ENCODE measurements at places on chromosomes 4 and X.

GRCh38 chrX:88146577-88146976, 600.4 kb upstream of the CPXCR1 start:
- DNase-seq = no peak

GRCh38 chr4:82528868-82529267, 32.9 kb downstream of the TMEM150C start:
- no peak for DNase-seq

DNA sequence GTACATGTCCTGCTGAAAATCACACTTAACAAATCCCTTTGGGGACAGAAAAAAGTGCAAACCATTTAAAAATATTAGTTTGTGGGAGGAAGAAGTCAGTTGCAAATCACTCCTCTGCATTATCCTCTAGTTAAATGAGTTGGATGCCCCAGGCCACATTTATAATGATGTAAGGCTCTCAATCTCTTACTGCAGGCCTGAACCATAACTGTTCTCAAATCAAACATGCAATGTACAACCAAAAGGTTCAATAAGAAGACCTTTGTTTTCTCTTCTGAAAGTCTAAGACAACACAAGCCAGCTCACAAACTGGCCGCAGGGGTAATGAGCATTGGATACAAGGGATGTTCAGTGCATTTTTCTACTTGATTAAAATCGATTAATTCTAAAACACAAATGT, 39.7 kb downstream of the IGFBP7 start:
- no peak for DNase-seq

- no peak for DNase-seq
These were observed 40.7 kb upstream of the KLF3 start for GRCh38 chr4:38623260-38623659.

GRCh38 chr4:142407596-142407995, 438.5 kb downstream of the INPP4B start:
- no peak for DNase-seq

DNA sequence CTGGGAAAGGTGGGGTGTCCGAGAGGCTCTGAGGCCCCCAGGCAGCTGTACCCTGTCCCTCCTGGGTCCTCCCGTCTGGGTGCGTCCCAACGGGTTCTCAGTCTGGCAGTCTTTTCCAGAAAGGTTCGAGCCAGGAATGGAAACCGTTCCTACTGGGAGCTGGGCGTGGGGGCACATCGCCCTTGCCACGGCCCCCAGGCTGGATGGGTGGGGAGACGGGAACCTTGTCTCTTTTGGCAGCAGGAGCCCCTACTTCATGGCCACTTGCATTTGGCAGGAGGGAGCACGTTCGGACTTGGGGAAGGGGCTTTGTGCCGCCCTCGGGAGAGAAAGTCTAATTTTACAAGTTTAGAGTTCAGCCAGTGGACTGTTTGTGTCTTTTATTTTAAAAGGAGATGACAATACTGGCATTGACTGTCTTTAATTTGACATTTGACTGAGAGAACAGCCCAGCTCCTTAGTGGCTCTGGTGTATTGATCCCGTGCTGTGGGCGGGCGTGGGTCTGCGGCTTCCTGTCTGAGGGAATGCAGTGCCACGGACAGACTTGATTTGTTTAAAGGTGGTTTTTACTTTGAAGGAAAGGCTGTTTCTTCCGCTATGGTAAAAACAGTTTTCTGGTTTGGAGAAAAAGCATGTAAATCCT, 95.1 kb downstream of the SORCS2 start:
- no peak for DNase-seq

DNA sequence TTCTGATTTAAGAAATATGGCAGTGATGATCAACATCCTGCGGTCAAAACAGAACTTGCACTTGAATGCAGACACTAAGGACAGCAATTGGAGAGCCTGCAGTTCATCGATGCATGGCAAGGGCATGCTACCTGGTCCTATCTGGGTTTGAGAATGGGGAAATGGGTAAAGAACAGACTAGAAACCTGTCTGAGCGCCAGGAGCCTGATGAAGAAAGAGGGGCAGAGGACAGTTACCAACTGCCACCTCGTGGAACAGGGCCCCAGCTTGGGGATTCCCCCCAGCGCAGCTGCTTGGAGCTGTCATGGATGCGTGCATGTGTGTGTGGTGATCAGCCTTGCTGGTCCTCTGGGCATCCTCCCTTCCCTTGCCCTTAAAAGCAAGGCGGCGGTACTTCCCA, 30.2 kb upstream of the NKRF start:
- DNase-seq = no peak

GRCh38 chr4:174377613-174378012, 93.9 kb downstream of the CEP44 start:
- no peak for DNase-seq

DNA sequence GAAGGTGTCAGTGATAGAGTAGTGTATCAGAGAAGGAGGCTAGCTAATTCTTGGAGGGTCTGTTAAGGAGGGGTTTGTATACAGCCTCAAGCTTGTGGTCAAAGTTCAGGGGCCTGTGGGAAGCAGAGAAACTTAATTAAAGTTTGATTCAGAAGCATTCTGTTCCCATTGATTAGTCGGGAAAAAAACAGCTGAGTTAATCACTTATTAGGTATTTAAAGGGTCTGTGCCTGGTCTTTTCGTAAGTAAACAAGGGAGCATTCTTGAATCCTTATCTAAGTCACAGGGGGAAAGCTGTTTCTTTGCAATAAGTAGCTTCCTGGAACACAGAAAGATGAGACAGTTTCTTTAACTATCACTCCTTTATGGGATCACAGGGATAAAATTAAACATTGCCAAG, 492.1 kb downstream of the PCDH10 start:
- DNase-seq = no peak

DNA sequence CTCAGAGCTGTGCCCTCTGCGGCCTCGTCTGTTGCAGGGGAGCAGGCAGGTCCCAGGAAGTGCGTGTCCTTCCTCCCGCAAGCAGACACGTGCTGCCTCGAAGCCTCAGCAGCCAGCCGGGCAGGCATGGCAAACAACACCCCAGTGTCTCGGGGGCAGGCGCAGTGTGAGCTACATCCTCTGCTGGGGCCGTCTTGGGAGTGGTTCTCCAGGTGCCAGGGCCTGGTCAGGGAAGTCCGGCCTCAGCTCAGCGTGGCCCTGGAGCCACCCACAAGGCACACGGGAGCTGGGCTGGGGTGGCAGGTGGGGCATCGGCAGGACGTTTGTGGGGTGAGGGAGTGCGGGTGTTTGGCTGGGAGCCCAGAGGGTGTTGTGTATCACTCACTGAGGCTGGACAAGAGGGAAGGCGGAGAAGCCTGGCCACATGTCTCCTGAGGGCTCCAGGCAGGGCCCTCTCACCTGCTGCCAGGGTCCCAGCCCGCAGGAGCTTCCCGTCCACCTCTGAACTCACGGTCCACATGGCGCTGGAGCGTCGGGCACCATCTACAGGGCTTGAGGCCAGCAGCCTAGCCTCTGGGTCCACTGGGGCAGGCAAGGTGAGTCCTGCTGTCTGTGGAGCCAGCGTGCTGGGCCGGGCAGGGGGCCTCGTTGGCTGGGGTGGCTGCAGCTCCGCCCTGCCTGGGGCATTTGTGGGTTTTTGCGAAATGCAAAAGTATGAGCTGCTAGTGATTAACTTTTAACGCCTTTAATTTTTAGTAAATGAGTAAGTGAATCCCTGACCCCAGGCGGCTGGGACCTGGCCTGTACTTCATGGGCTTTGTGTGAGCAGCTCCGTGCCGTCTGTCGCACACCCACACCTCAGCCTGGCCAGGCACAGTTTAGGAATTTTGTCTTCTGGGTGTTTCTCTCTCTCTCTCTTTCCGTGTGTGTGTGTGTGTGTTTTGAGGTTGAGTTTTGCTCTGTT, 17.3 kb upstream of the UVSSA start:
- DNase-seq = no peak

- no peak for DNase-seq
These were observed 2.9 kb upstream of the CXCL1 start for GRCh38 chr4:73866246-73866645.
